ENCODE measurements at places on chromosomes 7 and 10.

GRCh38 chr10:73552819-73553715, 38.1 kb downstream of the USP54 start:
- peak; percentile 49 for DNase-seq

DNA sequence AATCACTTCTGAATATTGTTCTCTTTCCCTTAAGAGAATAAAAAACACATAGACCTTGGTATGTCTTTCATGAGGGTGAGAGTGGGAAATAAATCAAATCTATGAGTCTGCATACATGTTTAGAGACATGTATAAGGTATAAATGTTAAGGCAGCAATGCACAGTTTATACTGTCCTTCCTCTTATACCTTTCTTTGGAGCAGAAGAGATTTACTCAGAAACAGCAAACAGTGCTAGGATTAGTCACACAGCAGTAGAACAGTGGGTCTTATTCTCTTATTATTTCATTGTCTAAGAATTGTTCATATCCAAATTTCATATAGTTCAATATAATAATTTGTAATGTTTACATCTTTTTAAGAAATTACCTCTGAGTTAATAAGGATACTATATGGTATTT, 126.7 kb upstream of the TMEM196 start:
- no peak for DNase-seq

DNA sequence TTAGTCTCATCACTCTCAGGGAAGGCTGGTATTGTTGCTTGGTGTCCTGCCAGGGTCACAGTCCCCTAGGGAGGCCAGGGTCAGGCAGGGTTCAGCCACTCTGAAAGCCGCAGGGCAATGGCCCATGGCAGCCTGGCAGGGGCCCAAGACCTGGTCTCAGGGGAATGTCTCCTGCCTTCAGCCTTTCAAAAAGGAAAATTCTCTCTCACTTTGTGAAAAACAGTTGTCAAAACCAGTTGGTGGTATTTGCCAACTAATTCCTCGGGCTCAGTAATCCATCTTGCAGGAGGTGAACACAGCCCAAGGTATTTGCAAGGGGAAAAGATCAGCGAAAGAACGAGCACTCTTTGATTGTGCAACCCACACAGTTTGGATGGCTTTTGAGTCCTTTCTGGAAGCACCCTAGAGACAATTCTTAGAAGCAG, 101.5 kb downstream of the JCAD start:
- DNase-seq, result no peak

GRCh38 chr7:35454575-35455385, 200.9 kb upstream of the TBX20 start:
- DNase-seq, result no peak

DNA sequence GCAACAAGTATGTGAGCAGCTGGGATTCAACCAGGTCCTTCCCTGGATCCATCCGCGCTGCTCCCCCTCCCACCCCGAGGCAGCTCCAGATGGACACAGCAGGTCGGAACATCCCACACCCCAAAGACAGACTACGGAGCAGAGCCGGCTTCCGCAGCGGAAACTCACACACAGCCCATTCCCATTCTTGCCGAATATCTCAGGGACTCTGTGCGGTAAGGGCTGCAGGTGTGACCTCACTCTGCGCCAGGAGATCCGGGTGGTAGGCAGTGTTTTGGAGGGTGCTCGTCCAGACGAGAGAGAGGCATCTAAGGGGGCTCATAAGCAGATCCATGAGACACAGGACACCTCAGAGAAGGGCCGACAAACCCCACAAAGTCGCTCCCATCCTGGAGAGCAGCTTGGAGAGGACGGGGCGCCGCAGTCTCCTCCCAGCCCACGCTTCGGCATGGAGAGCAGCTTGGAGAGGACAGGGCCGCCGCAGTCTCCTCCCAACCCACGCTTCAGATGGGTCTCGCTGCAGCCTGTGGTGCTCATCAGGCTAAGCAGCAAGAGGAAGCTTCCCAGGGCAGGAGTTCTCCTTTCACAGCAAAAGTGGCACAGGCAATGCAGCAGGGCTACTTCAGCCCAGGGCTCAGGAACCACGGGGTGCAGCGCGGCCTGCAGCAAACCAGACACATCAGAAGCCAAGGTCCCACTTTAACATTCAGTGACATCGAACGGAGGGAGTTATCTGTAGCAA, 179.9 kb downstream of the DIP2C start:
- no peak for DNase-seq

DNA sequence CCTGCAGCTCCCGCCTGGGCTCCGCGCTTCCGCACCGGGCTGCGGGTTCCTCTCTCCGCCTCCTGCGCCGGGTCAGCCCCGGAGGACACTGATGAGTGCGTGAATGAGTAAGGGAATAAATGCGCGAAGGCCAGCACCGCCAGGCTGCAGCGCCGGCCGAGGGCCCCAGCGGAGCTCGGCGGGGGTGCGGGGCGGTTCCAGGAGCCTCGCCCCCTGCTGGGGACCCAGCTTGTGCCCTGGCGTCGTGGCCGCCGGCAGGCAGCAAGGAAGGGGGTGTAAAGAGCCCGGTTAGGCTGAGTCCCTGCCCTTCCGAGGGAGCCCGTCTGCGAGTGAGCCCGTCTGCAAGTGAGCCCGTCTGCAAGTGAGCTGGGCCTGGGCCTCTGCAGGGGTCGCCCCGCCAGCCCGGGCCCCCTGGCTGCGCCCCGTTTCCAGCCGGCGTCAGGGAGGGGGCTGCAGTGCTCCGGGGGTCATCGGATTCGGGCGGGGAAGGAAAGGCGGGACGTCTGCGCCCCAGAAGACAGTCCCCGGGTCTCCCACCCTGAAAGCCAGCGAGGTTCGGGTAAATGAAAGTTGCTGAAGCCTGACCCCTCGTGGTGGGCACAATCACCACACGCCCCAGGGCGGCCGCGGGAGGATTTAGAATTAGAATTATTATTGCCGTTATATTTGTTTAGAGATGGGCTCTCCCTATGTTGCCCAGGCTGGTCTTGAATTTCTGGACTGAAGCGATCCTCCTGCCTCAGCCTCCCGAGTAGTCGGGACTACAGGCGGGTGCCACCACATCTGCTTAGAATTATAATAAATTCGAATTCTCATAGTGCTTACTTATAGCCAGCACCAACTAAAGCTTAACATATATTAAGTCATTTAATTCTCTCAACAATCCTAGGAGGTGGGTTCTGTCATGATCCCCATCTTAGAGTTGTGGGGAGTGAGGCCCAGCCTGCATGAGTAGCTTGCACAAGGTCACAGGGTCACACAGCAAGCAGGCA, 8.6 kb upstream of the CRYGN start:
- DNase-seq, result peak; percentile 92

DNA sequence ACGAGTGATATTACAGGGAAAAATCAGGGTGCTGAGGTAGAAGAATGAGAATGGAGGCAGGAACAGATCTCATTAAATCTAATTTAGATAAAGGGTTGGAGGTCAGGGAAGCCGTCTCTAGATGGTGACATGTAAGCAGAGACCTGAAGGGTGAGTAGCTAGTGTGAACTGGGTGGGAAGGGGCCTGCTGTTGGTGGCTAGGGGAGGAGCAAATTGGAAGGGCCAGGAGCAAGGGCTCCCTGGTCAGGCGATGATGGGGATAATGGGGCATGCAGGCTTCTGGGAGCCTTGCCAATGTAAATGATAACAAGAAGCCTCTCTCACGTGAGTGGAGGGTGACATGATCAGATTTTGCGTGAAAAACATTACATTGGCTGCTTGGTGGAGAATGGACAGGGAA, 76.3 kb downstream of the WDFY4 start:
- no peak for DNase-seq

- DNase-seq, result no peak
Measured at GRCh38 chr10:87594181-87594580, 65.5 kb upstream of the PAPSS2 start.

GRCh38 chr10:107341281-107341680, 176.8 kb upstream of the SORCS1 start:
- no peak for DNase-seq

- peak; percentile 32 for DNase-seq
Measured at GRCh38 chr10:1631282-1631681, 106.0 kb downstream of the ADARB2 start.

All from endodermal cell (in vitro differentiated cells).